Gastrocnemius medialis (tissue), 4 donors: ENCODE measurements at places on chromosomes 13 and 19. TPM values are rescaled to one million over a fixed set of nuclear protein-coding genes. Genes with fewer than 3 reads are reported as not detected.

DNA sequence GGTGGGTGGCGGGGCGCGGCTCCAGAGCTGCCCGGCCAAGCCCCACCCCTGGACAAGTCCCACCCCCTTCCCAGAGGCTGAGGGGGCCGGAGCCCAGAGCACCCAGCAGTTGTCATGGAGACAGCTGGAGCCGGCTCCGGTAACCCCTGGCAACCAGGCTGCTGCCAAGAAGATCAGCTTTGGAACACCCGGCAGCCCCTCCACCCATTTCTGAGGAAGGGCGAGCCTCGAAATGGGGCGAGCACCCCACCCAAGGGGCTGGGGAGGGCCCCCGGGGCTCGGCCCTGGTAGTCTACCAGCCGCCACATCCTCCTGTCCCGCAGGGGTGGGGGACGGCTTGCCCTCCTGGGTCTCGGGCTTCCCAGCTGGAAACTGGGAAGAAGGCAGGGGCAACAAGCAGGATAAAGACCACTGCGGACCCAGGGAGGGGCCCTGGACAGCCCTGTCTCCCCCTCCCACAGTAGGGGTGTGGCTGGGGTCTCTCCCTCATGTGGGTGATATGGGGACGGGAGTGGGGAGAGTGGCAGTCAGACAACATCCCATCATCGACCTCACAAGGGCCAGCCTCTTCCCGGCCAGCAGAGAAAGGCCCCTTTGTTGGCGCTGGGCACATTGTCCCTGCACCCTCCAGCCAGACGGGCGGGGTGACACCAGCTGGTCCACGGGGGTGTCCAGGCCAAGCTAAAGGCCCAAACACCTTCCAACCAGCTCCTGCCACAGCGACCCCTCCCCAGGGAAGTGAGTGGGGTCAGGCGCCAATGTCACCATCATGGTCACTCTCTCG is 1.5 kb downstream of the CERS1 start:
- DNase-seq = no peak

DNA sequence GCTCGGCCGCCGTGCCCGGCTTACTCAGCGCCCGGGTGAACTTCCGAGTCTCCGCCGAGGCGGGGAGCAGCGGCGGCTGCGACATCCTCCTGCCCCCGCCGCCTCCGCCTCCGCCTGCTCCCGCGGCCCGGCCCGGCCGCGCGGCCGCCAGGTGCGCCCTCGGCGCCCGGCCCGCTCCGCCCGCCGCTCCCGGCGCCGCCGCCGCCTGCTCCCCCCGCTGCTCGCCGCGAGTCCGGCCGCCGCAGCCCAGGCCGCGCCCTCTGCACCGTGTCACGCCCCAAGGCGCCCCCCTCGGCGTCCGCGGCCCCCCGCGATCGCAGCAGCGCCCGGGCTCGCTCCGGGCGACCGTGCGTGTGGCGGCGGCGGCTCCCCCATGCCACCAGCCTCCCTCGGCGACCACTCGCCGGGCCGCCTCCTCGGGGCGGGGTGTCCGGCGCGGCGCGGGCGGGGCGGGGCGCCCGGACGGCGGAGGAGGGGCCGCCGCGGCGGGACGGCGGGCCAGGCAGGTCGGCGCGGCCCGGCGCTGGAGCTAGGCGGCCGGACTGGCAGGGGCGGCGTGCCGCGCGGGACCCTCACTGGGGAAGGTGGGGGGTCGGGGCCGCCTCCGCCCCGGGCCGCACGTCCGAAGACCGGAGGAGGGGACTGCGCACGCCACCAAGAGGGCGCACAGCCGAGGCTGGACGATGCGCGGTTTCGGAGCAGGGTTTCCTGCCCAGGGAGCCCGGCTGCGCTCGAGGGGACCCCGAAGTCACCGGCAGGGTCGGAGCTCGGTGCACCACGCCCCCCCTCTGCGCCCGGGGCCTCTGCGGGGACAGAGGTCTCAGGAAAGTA is 108.6 kb upstream of the DOCK9 start:
- DNase-seq = peak; percentile 24

The ZNF677 gene
- 6.7 TPM for total RNA-seq

The ATP4A gene
- not detected for total RNA-seq

DNA sequence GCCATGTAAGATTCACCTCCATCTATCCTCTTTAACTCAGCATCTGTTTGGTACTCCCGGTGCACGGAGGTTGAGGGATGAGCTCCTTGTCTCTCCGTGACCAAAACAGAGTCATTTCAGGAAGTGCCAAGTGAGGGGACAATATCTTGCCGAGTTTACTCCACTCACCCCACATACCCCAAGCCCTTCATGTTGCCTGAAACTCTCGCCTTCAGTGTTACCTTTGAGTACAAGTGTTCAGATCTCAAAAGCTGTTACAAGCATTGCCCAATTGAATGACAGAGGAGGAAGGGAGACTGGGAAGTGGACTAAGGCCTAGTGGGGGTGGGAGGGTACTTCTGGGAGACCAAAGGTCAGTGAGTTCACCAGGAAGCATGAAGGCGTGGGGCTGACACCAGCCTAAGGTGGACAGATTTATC is 6.0 kb upstream of the SIGLEC12 start:
- DNase-seq = no peak

DNA sequence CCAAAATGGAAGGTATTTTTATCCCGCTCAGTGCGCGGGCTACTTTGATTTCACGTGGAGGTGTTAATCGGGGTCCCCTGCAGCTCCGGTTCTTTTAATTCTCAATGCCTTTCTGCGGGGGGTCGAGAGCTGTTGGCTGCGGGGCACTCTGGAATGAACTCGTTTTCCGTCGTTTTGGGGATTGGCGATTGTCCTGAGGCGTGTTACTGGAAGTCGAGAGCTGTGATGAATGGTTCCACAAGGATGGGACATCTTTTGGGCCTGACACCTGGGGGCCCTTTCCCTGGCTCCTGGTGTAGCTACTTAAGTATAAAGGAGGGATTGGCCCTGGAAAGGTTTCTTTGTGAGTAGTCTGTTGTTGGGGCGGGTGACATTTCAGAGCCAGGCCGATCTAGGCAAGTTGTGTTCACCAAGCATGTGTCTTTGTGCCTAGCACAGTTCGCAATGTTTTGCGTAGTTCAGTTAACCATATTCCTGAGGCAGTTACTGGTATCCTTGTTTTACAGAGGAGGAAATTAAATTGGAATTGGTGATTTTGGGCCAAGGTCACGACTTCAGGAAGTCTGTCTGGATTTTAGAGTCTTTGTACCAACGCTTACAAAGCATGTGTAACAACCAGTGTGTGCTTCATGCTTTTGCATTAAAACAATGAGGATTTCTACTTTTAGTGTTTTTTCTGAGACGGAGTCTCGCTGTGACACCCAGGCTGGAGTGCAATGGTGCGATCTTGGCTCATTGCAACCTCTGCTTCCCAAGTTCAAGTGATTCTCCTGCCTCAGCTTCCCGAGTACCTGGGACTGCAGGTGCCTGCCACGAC is 846 bp downstream of the RPL13A start:
- DNase-seq = no peak

The ALG5 gene
- 20.9 TPM for total RNA-seq

DNA sequence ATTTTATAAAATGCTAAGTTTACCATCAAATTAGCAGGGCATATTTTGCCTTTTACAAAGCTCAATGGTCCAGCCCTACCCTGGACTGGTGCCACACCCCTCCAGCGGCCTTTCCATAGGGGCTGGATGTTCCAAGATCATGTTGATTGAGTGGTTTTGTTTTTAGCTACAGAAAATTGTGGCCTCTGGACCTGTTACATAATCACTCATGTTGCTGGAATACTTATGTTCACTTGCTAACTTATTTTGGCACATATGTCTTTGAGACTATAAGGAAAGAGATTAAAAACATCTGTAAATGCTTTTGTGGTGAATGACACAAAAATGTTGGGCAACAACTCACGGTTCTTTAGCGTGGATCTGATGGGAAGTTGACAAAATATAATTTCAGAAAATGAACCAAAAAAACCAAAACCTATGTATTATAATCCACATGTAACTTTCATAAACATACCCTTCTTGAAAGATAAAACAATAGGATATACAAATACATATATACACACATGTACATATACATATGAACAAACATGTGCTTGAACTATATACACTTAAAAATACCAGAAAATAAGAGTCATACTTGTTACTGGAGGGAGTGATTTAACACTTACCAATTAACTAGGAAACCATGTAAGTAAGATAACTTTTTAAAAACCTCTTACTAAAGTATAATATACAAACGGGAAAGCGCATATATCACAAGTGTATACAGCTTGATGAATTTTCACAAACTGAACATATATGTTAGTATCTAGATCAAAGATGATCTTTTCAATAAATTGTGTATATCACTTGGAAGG is 46.6 kb upstream of the SLC15A1 start:
- DNase-seq = no peak

The BCL2L12 gene
- total RNA-seq = 12.9 TPM

The C1QTNF9 gene
- 1.0 TPM for total RNA-seq

DNA sequence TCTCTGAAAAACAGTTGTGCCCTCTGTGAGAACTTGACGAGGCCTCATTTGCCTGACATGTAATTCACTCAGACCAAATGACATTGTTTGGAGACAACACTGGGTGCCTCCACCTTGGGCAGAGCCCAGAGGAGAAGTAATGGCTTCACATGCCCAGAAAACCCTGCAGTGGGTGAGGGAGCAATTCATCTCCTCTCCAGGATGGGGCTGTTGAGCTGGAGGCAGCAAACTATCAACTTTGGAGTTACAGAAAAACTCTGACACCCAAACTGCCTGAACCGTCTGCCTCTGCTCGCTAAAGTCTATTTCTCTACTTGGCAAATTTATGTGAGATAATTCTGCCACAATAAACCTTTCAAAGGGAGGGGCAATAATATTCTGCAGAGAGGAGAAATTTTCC is 146.9 kb downstream of the DCLK1 start:
- DNase-seq = no peak

GRCh38 chr19:2014731-2015607 is 545 bp downstream of the BTBD2 start:
- no peak for DNase-seq

The PCDH9 gene
- total RNA-seq = 1.4 TPM

The PGLYRP2 gene
- total RNA-seq = not detected

GRCh38 chr19:49878744-49879070 is 1.2 kb downstream of the TBC1D17 start:
- no peak for DNase-seq

GRCh38 chr19:47681936-47682335 is 31.3 kb upstream of the EHD2 start:
- DNase-seq = no peak

DNA sequence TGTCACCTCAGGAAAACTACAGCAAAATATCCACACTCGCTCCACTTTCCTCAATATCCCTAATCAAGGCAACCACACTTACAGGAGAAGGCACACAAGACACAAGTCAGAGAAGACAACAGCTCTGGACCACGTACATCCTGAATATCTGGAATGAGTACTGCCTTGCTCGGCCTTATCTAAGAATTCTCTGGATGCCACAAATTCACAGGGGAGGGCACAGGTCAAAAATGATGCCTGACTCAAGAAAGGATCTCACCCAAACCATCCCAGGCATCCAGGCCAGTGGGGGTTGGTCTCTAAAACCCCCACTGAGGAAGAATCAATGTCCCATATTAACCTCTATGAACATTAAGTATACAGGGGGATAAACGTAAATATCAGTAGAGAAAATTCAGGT is 29.9 kb downstream of the ATP7B start:
- no peak for DNase-seq

DNA sequence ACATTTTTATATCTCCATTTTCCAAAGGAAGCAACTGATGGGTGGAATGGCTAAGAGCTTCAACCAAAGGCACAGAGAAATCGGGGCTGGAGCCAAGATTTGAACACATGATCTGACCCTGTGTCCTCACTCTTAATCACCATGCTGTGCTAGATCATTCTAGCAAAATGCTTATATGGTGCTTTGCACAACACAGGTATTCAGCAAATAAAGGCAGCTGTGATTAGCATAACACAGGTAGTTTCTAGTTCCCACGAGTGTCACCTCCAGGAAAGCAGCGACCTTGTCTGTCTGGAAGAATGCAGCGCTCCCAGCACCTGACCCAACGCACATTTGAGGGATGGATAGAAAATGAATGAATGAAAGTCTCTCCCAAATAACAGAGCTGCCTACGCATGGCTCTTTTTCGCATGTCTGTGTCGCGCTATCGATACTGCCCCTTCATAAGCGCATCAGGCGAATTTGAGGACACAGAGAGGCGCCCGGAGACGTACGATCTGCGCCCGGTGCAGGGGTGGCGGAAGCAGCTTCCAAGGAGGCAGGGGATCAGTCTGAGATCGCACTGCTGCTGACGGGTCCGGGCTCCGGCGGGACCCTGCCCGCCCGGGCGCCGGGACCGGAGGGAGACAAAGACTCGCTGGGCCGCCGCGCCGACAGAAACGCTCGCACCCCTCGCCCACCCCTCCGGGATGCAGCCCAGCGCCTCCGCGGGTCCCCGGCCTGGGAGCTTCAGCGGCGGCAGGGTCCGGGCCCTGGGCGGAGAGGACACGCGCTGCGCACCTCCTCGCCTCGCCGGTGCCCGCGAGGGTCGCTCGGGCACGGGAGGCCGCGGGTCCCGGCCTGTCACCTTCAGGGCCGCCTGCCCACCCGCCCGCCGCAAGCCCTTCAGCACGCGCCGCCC is 609 bp downstream of the EPS15L1 start:
- no peak for DNase-seq

GRCh38 chr19:10617409-10618121 is 7.8 kb upstream of the SLC44A2 start:
- DNase-seq = no peak

- no peak for DNase-seq
These were observed 6.5 kb upstream of the SCEL start for GRCh38 chr13:77528834-77529500.

The LPAR2 gene
- not detected for total RNA-seq
